ENCODE measurements at places on chromosomes 7 and 10.

GRCh38 chr7:99597762-99598501 is at the start of gene TMEM225B:
TSS of gene TMEM225B (plus strand) at chr7:99598267. CDS start at chr7:99604389, 6,122 bp downstream.
- no peak for DNase-seq

GRCh38 chr7:143499246-143499645 is 21.6 kb downstream of the TAS2R41 start:
- DNase-seq: no peak

DNA sequence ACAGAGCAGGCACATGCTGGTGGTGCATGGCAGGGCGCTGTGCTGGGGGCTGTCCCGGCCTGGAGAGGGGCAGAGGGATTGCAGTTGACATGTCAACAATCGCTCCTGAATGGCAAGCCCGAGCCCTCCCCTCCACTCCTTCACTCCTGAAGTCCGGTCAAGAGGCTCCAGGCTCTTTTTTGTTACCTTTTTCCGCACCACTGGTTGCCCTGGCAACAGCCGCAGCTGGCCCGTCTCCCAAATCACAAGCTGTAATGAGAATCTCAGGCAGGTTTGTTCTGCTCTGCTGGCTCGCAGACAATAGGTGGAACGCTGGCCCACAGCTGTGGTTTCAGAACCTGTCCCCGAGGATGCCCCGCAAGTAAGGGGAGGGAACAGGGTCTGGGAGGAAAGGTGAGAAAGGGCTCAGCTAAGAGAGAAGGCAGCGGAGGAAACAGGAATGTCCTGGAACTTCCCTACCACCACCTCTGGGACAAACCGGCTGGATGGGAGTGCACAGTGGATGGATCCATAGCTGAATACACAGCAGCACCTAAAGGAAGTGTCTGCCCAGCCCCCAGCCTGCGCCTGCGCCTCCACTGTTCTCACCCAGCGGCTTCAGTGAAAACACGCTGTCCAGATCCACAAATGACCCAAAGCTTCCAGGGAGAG is 58.9 kb downstream of the CALML3 start:
- no peak for DNase-seq

DNA sequence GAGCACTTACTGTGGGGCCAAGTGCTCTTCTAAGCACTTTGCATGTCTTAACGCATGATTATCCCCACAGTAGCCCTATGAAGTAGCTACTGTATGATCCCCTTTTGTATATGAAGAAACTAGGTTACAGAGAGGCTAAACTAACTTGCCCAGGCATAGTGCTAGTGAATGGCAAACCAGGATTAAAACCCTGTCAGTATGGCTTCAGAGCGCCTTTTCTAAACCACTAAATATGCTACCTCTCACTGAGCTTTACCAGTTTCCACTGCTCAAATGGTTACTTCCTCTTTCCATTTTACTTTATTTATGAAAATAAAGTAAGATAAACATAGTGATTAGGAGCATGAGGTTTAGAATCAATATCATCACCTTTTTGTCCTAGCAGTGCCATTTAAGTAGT is 73.6 kb downstream of the PODXL start:
- DNase-seq: no peak

GRCh38 chr10:21976739-21977138 is 26.8 kb downstream of the DNAJC1 start:
- DNase-seq: no peak

DNA sequence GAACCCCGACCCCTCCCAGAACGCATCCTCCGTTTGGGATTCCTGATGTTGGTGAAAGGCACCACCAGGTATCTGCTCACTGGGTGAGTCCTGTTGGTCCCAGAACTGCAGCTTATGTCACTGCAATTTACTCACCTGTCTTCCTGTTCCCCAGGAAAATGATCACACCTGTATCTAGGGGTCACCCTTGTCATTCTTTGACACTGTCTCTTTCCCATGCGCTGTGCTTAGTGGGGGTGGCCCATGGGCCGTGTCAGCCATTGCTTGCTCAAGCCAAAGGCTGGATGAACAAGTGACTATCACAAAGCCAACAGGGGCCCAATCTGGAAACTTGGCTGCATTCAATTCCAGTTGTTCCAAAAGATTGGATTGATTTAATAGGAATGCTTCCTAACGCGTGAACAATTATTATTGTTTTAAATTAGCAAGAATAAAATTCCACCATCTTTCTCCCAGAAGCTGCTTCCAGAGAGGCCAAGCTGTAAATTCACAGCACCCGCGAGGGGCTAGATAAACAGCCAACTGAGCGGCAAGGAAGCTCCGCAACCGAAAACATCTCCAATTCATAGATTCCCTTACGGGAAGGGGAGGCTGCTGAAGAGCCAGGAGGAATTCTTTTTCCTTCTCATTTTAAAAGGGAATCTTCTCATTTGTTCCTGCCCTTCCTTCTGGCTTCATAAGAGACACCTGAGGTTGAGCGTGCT is 134.8 kb upstream of the ZMIZ1 start:
- no peak for DNase-seq

- no peak for DNase-seq
Measured at GRCh38 chr7:139572704-139573385, 49.4 kb downstream of the CLEC2L start.

DNA sequence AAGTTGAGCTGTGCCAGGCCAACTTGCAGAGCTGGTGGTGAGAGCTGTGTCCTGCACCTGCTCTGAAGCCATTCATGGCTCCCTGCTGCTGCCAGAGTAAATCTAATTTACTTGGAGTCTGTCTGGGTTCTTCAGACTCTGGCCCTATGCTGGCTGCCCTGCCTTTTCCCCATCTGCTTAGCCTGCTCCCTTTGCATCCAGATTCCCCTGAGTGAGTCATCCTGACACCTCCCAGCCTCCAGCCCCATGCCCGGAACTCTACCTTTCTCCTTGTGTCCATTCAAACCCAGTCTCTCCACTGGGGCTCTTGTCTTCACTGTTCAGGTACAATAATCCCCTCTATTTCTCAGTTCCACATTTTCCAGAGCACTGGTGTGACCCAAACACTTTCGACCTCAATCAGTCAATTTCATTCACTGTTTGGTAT is 434.4 kb upstream of the ZMIZ1 start:
- DNase-seq: no peak

GRCh38 chr10:20674926-20675325 is 222.2 kb downstream of the NEBL start:
- no peak for DNase-seq

- no peak for DNase-seq
Measured at GRCh38 chr10:67668448-67668847, 27.5 kb downstream of the CTNNA3 start.

GRCh38 chr7:132998763-132999162 is 83.1 kb downstream of the CHCHD3 start:
- no peak for DNase-seq

DNA sequence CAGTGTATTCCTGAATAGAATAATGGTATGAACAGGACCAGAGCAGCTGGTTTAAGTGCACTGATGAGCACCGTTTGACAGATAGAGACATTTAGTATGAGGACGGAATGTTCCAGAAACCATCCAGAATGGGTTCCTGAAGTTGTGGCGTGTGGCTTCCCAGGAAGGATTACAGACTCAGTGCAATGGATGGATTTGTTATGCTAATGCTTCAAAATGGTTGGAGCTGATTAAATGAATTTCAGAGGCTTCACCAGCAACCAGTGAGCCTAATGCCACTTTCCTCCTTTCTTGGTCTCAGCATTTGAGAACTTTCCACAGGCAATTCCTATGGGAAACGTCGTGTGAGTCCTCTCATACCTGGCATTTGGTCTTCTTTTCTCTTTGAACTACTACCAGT is 9.9 kb downstream of the GATA3 start:
- no peak for DNase-seq

- DNase-seq: no peak
Measured at GRCh38 chr7:134737566-134738345, 41.7 kb upstream of the CALD1 start.

DNA sequence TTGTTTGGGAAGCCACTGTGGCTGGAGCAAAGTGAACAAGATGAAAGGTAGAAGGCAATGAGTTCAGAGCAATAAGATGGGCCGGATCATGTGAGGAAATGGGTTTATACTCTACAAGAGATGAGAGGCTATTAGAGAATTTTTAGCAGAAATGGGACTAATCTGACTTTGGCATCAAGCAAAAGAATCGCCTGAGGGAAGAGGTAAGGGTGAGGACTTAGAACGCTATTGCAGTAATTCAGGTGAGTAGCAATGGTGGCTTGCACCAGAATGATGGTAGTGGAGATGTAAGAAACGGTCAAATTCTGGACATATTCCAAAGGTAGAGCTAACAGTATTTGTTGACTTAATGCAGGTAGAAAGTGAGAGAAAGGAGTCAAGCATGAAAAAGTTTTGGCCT is 29.5 kb upstream of the AKAP9 start:
- no peak for DNase-seq

- no peak for DNase-seq
Measured at GRCh38 chr10:102152545-102152890, 329 bp downstream of the NOLC1 start.

DNA sequence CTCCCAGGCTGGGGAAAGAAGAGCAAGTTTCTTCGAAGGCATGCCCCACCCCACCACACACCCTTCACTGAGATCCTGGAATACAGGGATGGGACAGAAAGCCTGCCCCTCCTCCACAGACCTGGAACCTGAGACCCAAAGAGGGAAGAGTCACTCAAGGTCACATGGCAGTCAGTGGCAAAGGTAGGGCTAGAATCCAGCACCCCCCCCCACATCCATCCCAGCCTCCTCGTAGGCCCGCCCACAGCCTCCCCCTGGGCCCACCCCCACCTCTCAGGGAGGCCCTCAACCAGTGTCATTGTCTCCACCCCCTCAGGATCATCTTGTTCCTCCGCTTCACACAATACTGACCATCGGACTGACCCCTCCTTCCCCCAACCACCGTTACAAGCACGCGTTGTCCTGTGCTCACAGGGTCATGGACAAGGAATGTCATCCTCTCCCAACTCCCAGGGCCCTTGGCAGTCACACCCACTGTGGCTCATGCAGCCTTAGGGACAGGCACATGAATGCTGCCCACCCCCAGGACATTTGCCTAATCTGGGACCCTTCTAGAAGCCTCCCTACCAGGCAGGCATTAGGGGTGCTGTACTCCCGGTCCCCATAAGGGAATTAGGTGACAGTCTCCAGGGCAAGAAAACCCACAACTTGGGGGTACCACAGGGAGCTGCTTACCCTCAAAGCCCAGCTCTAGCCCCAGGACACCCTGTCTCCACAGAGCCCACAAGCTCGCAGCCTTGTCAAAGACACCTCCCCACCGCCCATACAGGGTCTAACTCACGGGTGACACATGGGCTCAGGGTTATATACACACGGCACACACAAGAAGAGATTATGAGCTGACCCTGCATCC is 1.4 kb downstream of the KCNH2 start:
- DNase-seq: no peak

DNA sequence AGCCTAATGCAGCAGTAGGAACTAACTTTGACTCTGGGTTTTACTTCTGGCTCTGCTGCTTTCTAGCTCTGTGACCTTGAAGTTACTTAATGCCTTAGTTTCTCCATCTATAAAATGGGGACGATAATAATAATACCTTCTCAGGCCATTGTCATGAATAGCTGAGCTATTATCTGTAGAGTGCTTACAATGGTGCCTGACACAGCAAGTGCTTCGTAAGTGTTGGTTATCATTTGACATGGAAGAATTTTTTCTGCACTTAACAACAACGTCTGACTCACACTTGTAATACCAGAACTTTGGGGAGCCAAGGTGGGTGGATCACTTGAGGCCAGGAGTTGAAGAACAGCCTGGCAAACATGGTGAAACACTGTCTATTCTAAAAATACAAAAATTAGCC is 140.5 kb downstream of the ARL4A start:
- DNase-seq: no peak

- no peak for DNase-seq
Measured at GRCh38 chr7:36186359-36187121, 33.5 kb downstream of the EEPD1 start.

DNA sequence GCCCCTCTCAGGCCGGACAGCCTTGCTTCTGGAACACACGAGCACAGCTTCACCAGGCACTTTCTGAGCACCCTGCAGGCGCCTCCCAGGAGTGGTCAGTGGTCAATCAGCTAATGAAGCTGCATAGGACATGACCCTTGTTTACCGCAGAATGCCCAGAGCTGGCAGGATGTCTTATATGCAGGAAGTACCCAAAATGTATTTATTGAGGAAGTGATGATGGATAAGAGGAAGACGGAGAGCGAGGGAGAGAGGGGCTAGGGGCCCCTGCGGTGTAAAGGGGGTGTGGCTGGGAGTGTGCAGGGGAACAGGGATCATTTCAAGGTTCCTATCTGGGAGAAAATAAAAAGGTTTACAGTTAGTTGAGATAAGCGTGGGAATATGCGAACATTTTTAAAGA is 3.3 kb downstream of the CYP2E1 start:
- no peak for DNase-seq

DNA sequence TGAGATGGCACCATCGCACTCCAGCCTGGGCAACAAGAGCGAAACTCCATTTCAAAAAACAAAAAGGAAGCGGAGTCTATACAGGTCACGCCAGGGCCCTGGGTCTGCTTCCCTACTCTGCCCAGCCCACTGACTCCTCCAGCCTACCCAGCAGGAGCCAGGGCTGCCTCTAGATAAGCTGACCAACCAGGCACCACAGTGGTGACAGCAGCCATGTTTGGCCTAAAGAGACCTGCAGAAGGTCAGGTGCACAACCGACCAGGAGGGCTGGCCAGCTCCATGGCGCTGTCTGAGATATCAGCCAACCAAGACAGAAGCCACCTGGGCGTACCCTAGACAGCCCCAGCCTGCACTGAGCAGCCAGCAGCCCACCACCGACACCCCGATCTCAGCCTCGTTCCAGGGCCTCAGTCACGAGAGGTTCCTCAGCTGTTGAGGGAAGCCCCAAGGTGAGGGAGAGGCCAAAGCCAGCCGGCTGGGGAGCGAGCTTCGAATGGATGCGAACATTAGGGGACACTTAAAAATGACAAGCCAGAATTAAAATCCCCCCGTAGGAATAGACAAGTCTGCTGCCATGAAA is 24.4 kb upstream of the PWWP2B start:
- DNase-seq: no peak

- DNase-seq: no peak
Measured at GRCh38 chr7:5543361-5543760, 119.7 kb upstream of the TNRC18 start.

DNA sequence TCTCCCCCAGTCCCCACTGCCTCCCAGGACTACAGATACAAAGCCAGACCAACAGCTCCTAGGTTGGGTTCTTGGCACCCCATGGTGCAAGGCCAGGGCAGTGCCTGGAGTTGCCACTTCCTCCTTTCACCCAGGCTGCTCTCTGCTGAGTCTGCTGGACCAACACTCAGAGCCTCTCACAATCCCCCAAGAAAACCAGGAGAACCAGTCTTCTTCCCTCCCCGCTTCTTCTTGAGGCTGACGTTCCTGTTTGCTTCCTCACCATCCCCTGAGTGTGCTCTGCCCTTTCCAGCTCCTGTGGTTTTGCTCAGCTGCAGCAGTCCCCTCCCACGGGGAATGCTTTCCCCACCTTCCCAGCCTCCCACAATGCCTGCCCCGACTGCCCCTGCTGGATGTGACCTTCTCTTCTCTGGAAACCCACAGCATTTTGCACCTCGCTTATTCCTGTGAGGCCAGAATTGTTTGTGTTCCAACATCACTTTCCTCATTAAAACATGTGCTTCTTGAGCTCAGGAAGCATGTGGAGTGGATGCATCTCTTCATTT is 89.9 kb downstream of the GOLGA7B start:
- DNase-seq: no peak

Measured in activated effector memory CD4-positive, alpha-beta T cell treated with Interleukin-2 at 50 U/mL for 16 hours (primary cell).